Stimulated activated CD4-positive, alpha-beta T cell treated with anti-CD3 and anti-CD28 coated beads, Interleukin-12 subunit alpha, Interleukin-12 subunit beta, amount 100 ng/mL, for 4 hours (primary cell): ENCODE measurements at places on chromosomes 2 and 18.

- no peak for DNase-seq
Observed at GRCh38 chr18:43680096-43680495, 402.8 kb upstream of the SYT4 start.

DNA sequence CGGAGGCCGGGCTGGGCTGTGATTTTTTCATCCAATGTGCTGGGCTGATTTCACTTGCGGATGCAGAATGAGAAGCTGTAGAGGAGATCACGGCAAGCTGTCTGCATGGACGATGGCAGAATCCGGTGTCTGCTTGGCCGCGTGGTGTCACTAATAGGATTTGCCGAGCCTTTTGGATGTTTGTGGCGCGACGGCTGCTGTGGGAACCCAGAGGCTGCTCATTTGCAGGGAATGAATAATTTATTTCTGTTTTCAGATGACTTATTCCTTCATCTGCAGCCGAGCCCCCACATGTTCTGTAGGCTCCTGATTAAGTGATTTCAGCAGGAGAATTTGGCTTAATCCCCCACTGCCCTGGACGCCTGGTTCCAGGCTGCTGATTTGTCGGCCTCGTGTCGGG is 62.6 kb downstream of the ODC1 start:
- no peak for DNase-seq

GRCh38 chr18:50622320-50622719 is 62.4 kb downstream of the MAPK4 start:
- DNase-seq: no peak

DNA sequence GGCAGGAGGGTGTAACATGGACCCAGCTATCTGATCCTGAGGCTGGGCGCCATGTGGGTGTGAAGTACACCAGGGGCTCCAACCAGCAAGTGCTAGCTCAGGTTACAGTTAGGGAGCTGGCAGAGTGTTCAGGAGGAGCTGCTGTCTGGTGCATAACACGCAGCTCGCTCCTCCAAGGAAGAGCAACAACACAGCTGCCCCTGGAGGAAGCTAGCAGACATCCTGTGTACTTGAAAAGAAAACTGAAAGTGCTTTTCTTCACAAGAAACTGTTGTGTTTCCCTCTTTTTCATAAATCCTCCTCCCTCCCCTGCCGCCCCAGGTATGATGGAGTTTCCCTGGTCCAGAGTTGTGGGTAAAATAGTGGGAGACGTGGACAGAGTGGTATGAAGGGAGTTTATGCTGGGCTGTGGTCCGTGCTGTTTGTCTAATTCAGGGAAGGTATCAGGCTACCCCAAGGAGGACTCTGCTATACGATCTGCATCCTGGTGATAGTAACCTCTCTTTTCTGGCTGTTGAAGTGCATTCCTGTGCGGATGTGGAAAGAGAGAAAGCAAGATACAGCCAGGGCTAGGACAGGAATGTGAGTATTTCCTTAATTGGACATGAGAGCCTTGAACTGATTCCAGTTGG is 6.1 kb upstream of the LBH start:
- DNase-seq: no peak

DNA sequence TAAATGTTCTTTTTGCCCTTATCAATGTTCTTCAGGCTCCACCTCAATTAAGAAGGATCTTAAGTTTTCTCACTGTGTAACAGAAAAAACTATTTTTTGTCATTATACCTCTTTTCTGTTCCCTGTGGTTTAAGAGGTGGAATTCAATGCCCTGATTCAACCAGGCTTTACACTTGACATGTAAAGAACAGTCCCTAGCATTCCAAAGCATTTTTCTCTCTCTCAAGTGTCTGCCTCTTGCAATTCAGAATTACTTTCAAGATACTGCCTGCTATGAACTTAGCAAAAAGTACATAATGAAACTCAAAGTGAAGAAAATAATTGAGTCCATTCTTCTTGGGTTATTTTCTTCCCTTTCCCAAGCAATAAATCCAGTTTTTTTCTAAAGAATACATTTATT is 160.6 kb upstream of the NOL4 start:
- no peak for DNase-seq

- DNase-seq: no peak
Observed at GRCh38 chr2:172739661-172740266, 4.1 kb downstream of the RAPGEF4 start.

DNA sequence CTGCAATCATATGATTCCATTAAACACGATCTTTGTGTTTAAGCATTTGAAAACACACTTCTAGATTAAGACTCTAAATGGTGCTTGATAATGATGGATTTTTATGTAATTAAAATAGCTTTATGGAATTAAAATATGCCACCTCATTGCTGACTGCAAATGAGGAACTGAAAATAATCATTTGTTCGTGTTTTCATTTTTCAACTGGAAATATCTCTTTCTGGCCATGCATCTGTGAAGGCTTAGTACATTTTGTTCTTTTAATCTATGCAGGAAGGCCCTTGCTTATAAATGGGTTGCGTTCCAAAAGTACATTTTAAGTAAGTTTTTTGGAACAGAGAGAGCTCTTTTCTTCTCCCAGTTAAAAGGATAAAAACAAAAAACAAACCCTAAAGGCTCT is 125.5 kb downstream of the MC4R start:
- DNase-seq: no peak

DNA sequence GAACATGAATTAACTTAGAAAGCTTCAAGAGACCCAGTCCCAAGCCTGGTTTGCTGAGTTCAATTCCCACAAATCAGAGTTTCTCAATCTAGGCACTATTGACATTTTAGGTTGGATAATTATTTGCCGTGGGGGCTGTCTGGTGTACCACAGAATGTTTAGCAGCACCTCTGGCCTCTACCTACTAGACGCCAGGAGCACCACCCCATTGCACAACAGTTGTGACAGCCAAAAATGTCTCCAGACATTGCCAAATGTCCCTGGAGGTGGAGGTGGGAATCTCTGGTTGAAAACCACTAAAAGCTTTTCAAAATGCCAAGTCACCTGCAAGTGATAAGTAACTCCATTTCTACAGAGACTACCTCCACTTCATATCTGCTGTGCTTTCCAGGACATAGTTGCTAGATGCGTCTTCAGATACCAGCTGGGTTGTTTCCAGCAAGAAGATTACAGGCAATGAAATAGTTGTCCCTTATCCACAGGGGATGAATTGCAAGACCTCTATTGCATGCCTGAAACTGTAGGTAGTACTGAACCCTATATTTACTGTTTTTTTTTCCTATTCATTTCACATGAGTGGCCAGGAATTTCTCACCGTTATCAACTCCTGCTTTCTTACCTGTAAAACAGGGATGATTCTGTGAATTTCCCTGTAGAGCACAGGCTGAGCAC is 554.3 kb downstream of the ZEB2 start:
- no peak for DNase-seq

DNA sequence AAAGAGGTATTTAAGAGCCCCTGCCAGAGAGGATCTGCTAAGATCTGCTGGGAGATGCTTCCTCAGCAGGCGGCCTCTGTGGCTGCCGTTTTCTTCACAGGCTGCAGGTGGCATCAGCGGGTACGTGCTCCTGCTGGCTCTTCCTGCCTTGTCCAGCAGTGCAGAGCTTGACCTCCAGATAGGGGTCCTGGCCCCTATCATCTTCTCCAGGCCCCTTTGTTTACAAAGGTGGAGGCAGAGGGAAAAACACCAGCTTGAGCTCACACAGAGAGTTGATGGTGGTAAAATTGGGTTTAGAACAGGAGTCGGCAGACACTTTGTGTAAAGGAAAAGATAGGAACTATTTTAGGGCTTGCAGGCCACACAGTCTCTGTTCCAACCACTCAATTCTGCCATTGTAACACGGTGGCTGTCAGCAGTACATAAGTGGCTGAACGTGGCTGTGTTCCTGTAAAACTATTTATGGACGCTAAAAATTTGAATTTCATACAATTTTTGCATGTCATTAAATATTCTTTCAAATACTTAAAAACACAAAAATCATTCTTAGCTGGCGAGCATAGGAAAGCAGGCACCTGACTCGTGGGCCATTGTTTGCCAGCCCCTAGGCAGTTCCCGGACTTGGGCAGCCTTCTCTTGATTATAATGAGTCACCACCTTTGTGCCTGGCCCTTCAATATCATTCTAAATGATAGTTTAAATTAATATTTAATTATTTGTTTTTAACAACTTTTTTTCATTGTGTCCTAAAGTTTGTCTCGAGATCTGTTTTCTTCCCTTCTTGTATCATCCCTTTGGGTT is 98.2 kb upstream of the B3GNT7 start:
- peak; percentile 4 for DNase-seq

DNA sequence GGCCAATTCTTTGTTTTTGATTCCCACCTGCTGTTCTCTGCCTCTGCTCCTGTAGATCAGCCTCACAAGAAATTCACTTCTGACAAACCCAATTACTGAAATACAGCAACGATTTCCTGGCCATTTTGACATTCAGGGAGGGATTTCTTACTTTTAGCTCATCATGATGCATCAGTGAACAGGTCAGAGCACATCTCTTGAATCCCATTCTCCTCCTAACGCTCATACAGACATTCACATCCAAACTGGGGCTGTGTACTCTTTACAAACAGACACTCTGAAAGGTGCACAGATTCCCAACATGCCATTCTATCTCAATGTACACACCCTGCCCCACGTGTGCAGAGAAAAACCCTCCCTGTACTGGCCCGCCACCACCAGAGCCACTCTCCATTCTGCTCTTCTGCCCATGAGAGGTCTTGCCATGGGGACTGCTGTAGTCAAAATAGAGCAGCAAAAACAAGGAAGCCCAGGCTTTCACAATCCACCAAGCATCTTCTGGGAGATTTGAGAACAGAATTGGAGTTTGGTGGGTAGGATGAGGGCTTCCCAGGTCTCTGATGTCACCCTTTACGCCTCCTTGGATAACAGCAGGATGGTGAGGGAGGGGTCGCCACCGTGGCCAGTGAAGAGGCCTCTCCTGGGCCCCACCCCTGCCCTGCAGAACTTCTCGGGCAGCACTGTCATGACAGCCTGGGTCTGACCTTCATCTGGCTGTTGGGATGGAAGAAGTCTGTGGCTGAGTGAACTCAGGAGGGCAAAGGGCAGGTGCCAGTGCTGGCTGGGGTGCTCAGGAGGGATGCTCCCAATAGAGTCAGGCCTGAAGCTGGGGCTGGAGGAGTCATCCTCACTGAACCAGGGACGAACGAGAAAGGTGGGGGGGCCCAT is 41.9 kb upstream of the ZFP36L2 start:
- no peak for DNase-seq

DNA sequence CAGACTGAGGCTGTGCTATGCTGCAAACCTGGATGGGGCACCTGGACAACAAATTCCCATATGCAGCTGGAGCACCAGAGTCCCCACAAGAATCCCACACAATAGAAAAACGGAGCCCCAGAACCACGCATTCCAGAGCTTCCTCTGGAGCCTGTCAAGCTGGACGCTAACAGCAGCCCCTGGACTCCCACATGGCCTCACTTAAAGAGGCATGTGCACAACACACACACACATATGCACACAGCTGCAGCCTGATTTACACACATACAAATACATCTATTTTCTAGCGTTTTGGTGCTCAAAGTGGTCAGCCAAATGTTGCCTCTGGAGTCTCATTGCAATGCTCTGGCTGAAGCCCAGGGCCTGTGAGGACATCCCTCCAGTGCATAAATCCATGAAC is 632.7 kb upstream of the ID2 start:
- DNase-seq: no peak

DNA sequence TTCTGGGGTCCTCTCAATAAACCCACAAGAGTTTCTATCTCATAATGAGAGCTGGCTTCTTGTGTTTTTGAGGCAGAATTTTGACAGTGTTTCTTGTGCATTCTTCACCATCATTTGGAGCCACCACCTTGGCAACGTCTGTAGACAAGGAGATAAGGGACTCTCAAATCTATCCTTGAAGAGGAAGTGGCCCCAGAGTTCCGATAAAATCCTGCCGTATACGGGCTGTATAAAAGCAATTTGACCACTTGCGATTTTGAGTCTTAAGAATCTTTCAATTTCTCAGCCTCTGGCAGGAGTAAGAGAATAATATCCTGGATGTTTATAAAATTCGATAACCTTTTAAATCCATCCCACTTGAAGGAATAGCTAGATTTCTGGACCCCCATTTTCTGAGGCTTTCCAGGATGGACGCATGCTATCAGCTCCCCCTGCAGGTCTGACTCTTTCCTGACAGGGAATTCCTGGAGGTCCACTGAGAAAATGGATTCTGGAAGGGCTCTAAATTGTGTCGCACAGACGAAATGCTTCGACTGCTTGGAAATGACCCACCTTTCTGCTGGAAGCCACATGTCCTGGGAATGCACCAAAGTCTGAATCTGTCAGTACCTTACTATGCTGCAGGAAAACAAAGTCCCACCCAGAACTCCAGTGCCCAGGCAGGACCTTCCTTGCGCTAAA is 54.1 kb downstream of the E2F6 start:
- no peak for DNase-seq

DNA sequence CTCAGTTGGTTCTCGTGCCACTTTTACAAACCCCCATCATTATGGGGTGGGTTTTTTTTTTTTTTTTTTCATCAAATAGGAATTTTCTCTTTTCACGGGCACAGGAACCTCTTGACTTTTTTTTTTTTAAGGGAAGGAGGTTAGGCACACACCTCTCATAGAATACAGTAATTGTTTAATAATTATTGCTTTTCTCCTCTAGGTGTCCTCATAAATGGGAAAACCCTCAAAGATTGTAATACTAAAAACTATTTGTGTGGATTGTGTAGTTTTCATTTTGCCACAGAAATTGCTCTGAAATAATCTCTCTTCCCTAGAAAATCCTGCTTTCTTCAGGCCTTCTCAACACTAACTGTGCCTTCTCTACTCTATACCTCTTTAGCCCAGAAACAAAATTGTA is 147.3 kb downstream of the GREB1L start:
- DNase-seq: no peak

- no peak for DNase-seq
Observed at GRCh38 chr2:47339745-47340541, 63.0 kb upstream of the MSH2 start.

- no peak for DNase-seq
Observed at GRCh38 chr2:74264281-74264680, 65.9 kb downstream of the MTHFD2 start.

GRCh38 chr2:101881131-101881530 is 110.6 kb upstream of the IL1R2 start:
- no peak for DNase-seq

GRCh38 chr18:13913205-13913604 is 2.1 kb downstream of the MC2R start:
- DNase-seq: no peak

- DNase-seq: no peak
Observed at GRCh38 chr18:33205777-33206176, 234.7 kb downstream of the CCDC178 start.

DNA sequence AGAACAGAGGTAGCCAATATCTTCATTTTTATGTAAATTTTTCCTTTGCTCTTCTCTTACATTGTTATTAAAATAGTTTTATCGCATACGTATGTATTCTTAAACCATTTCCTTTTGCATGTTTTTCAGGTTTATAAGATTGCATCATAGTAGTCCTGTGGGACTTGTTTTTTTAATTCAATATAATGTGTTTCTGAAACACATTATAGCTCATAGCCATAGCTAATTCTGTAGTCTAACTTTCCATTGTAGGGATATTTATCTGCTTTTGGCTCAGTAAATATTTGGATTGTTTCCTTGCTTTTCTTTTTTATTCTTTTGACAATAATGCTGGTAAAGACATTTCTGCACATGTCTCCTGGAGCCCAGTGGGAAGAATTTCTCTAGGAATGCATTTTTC is 484.3 kb downstream of the PTPRM start:
- no peak for DNase-seq
